Caco-2 (cell line): ENCODE measurements at places on chromosomes 4 and X.

DNA sequence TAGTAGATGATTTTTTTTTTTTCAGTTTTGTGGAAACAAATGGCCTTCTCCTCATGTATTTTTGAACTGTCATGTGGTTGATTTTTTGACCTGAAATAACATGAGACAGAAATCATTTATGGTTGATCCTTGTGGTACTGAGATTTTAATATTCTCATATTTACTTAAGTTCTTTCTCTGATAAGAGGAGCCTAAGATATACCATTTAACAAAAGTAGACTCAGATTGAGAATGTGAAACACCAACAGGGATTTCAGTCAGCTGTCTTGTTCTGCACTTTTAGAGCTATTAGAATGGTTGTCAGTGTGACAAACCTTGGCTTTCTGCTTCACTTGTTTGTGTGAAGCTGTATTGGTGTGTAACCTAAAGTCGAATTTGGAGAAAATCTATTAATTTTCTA lies 575.7 kb downstream of the SPOCK3 start:
- no peak overlapping the region for H3K4me3 ChIP-seq
- H3K27ac ChIP-seq, result no peak overlapping the region
- no peak for DNase-seq
- H3K4me1 ChIP-seq, result no peaks in the 10 kb centered on the region

- no peaks in the 10 kb centered on the region for H3K27me3 ChIP-seq
- H3K36me3 ChIP-seq, result peaks cover 2% of the 10 kb centered on the region; the same call in 1 of the 2 replicates
- no peak overlapping the region for H3K4me3 ChIP-seq
- DNase-seq, result no peak
- H3K4me1 ChIP-seq, result no peaks in the 10 kb centered on the region
Observed at GRCh38 chr4:108034565-108034964, 44.9 kb downstream of the HADH start.

DNA sequence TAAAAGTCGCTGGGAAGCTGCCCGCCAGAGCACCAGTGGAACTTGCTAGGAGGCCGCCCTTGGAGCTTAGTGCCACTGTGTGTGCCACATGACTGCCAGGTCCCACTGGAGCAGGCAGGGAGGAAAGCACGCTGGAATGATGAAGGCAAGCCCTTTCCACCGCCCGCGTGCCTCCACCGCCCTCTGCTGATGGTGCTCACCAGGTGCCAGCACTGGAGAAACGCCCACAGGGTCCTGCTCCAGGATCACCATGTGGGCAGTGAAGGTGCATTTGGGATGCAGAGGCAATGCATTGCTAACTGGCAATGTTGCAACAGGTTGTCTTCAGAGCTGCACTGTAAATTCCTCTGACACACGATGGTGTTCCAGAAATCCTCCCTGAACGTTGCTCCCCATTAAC lies 76.3 kb downstream of the SHROOM2 start:
- peak overlapping the region; percentile 84 for H3K27ac ChIP-seq
- DNase-seq, result no peak
- H3K36me3 ChIP-seq, result no peaks in the 10 kb centered on the region
- no peak overlapping the region for H3K4me3 ChIP-seq

GRCh38 chr4:109877400-109877799 lies 29.5 kb downstream of the LRIT3 start:
- no peaks in the 10 kb centered on the region for H3K36me3 ChIP-seq
- no peak overlapping the region for H3K27ac ChIP-seq
- DNase-seq, result no peak
- no peaks in the 10 kb centered on the region; the same call in 1 of the 2 replicates for H3K27me3 ChIP-seq
- no peaks in the 10 kb centered on the region for H3K4me1 ChIP-seq
- no peak overlapping the region for H3K4me3 ChIP-seq

- H3K27me3 ChIP-seq, result no peaks in the 10 kb centered on the region
- no peak overlapping the region for H3K4me3 ChIP-seq
- no peak for DNase-seq
- H3K27ac ChIP-seq, result no peak overlapping the region
Observed at GRCh38 chrX:24145303-24146186, 4.0 kb upstream of the ZFX start.

- DNase-seq, result no peak
- H3K4me1 ChIP-seq, result no peaks in the 10 kb centered on the region
- H3K27ac ChIP-seq, result no peak overlapping the region
Observed at GRCh38 chrX:50483283-50483682, 12.7 kb upstream of the DGKK start.

DNA sequence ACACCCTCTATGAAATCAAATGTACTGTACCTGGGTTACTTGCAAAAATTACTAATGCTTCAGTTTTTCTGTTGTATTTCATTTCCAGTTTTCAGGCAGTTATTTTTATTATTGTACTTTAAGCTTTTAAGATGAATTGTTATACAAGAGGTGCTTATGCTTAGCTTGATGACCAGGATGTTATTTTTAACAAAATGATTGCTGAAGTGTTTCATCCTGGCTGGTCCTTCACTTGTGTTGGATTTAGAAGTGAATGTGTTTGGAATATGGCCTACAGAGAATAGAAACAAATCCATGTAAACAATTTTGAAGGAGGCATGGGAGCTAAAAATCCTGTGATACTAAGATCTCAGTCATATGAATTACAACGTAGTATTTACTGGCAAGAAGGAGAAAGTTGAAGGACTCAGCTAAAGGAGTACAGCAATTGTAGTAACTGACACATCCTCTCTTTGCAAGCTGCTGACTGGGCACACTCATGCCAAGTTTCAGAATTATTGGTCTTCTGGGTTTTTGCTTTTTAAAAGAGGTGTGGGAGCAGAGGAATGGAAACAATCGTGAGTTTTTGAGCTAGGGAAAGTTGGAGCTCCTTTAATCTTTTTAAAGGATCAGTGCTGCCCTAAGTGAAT lies 9.2 kb downstream of the UBE2A start:
- no peak for DNase-seq
- H3K36me3 ChIP-seq, result no peaks in the 10 kb centered on the region
- H3K27ac ChIP-seq, result no peak overlapping the region
- H3K4me3 ChIP-seq, result no peak overlapping the region

- no peak overlapping the region for H3K27ac ChIP-seq
- no peaks in the 10 kb centered on the region for H3K36me3 ChIP-seq
- H3K4me3 ChIP-seq, result no peak overlapping the region
- DNase-seq, result no peak
- peaks cover 14% of the 10 kb centered on the region for H3K4me1 ChIP-seq
Observed at GRCh38 chr4:183469285-183469684, 24.8 kb downstream of the CDKN2AIP start.

GRCh38 chr4:126262665-126263064 lies 947.9 kb downstream of the FAT4 start:
- no peak overlapping the region for H3K4me3 ChIP-seq
- DNase-seq, result no peak
- H3K27ac ChIP-seq, result no peak overlapping the region
- H3K27me3 ChIP-seq, result no peaks in the 10 kb centered on the region
- H3K4me1 ChIP-seq, result no peaks in the 10 kb centered on the region
- no peaks in the 10 kb centered on the region for H3K36me3 ChIP-seq

GRCh38 chr4:16171831-16172230 lies 54.4 kb downstream of the TAPT1 start:
- H3K4me3 ChIP-seq, result no peak overlapping the region
- no peaks in the 10 kb centered on the region for H3K27me3 ChIP-seq
- H3K4me1 ChIP-seq, result no peaks in the 10 kb centered on the region
- H3K36me3 ChIP-seq, result no peaks in the 10 kb centered on the region

DNA sequence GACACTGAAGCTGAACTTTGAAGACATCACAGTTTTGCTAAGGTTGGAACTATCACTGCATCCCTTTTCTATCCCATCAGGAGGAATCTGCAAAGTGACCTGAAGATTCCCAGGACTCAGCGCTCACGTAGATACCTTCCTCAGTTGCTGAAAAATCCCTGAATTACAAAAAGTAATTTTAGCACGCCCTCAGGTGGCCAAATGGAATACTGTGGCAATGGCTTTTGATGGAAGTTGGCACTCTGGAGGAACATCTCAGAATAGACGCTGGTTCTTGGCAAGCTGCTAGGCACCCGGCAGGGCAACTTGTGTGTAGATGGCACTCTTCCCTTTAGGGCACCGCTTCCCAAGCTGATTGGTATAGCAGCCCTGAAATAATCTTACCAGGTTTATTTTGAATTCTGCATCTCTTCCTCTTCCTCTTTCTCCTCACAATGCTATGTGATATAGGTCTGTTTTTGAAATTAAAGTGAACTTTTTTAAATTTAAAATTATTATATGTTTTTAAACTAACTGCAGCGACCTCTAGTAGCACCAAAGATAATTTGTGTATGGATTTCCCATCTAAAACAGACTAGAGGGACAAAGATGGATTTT lies 16.3 kb upstream of the ESX1 start:
- no peaks in the 10 kb centered on the region for H3K4me1 ChIP-seq
- no peaks in the 10 kb centered on the region for H3K27me3 ChIP-seq
- no peaks in the 10 kb centered on the region for H3K36me3 ChIP-seq
- DNase-seq, result peak; percentile 36

- H3K4me3 ChIP-seq, result no peak overlapping the region
- no peak overlapping the region for H3K27ac ChIP-seq
- H3K27me3 ChIP-seq, result no peaks in the 10 kb centered on the region
- H3K4me1 ChIP-seq, result no peaks in the 10 kb centered on the region
- H3K36me3 ChIP-seq, result no peaks in the 10 kb centered on the region
Observed at GRCh38 chr4:120659616-120660170, 262.8 kb downstream of the PRDM5 start.

GRCh38 chr4:52052475-52052780 lies 1.3 kb downstream of the SPATA18 start:
- DNase-seq, result no peak
- no peak overlapping the region for H3K4me3 ChIP-seq
- no peaks in the 10 kb centered on the region for H3K27me3 ChIP-seq

GRCh38 chr4:8882239-8882638 lies 10.6 kb upstream of the HMX1 start:
- no peaks in the 10 kb centered on the region for H3K36me3 ChIP-seq
- no peak overlapping the region for H3K4me3 ChIP-seq
- DNase-seq, result no peak
- H3K27ac ChIP-seq, result no peak overlapping the region
- no peaks in the 10 kb centered on the region for H3K4me1 ChIP-seq
- no peaks in the 10 kb centered on the region for H3K27me3 ChIP-seq

GRCh38 chrX:150767475-150768131 lies 74.4 kb downstream of the MTMR1 start:
- no peak overlapping the region for H3K27ac ChIP-seq
- H3K36me3 ChIP-seq, result no peaks in the 10 kb centered on the region
- H3K27me3 ChIP-seq, result no peaks in the 10 kb centered on the region
- H3K4me1 ChIP-seq, result no peaks in the 10 kb centered on the region
- DNase-seq, result no peak

DNA sequence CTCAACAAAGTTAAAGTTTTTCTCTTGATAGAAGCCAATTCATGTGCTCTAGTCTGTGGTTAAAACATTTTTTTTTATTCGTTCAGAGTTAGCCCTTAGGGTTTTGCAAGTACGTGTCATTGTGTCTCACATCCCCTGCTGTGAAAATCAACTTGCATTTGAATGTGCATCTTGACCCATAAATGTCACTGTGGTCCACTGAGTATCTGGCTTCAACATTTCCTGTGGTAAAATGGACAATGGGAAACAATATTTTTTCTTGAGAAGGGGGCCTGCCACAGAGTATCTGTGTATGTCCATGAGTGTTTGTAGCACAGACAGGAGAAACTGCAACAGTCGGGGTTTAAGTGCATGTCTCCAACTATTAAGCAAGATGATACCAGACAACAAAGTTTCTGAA lies 554.8 kb upstream of the TENM3 start:
- no peaks in the 10 kb centered on the region for H3K27me3 ChIP-seq
- no peak overlapping the region for H3K27ac ChIP-seq
- no peak overlapping the region for H3K4me3 ChIP-seq
- DNase-seq, result no peak
- no peaks in the 10 kb centered on the region for H3K36me3 ChIP-seq
- no peaks in the 10 kb centered on the region for H3K4me1 ChIP-seq

DNA sequence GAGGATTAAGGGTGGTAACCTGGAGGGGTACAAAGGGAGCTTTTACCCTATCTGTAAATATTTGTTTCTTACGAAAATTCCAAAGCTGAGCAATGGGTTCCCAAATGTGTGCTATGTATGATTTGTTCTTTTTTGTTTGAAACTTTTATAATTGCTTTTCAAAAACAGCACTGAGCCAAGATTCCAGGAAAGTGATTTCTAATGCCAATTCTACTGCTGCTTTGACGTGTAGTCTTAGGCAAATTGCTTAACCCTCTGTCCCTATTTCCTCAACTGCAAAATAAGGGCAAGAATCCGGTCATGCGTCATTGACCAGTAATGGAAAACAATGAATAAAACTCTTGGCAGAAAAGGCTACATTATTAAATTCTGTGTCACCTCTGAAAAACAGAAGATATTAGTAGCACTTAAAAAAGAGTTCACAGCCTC lies 454.7 kb downstream of the IL15 start:
- no peak overlapping the region for H3K27ac ChIP-seq
- H3K4me1 ChIP-seq, result no peaks in the 10 kb centered on the region
- DNase-seq, result no peak
- H3K4me3 ChIP-seq, result no peak overlapping the region
- H3K27me3 ChIP-seq, result no peaks in the 10 kb centered on the region

DNA sequence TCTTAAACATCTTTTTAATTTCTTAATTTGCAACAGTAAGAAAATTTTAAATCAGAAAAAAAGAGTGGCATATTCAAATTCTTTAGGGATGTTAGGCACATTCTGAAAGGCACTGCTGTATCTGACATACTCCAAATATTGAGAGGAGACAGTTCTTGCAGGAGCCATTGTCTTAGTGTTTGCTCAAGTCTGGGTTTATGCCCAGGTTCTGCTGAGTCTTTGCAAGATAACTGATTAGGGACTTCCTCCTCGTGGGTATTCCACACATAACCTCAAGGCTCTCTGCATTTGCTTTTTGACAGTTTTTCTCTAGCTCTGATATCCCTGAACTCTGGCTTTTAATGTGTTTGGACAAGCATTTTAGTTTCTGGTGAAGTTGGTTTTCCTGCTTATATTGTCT lies 52.6 kb downstream of the RPS3A start:
- no peaks in the 10 kb centered on the region for H3K4me1 ChIP-seq
- no peaks in the 10 kb centered on the region for H3K27me3 ChIP-seq
- no peak for DNase-seq

DNA sequence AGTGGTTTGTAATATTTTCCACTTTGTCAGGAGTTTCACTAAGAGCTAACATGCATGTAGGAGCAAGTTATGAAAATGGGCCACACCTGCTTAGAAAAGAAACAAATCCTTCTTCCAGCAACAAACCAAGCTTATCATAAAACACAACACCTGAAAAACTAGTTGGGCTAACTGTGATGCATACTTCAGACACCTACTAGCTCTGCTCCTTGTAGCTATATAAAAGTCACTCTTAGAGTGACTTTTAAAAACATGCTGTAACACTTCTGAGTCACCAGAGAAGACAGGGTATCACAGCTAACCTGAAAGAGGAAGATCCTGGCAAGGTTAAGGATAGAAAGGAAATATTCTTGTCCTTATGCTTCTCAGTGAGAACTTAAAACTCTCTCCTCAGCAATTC lies 3.6 kb upstream of the SLAIN2 start:
- H3K27ac ChIP-seq, result no peak overlapping the region
- no peaks in the 10 kb centered on the region for H3K27me3 ChIP-seq
- H3K4me1 ChIP-seq, result peaks cover 24% of the 10 kb centered on the region
- H3K36me3 ChIP-seq, result no peaks in the 10 kb centered on the region
- H3K4me3 ChIP-seq, result no peak overlapping the region
